ENCODE measurements at places on chromosomes 1 and 21.

DNA sequence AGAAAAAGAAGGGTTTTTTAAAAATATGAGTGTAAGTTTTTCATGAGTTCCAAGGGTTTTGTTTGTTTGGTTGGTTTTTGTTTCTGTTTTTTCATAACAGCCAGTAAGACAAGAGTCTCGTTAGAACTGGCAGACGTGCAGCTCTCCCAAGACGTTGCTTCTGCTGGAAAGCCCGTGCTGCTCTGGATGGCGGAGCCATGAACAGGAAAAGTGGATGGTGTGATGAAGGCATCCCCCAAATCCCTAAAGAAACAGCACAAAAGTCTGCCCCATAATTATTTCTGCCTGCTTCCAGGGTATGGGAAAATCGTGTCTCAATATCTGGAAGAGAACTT lies 157.9 kb upstream of the BACE2 start:
- no peak for DNase-seq

GRCh38 chr21:25562660-25563059 lies 44.6 kb downstream of the MRPL39 start:
- no peak for DNase-seq

GRCh38 chr1:242523719-242524570 lies 552 bp downstream of the PLD5 start:
- no peak for DNase-seq

DNA sequence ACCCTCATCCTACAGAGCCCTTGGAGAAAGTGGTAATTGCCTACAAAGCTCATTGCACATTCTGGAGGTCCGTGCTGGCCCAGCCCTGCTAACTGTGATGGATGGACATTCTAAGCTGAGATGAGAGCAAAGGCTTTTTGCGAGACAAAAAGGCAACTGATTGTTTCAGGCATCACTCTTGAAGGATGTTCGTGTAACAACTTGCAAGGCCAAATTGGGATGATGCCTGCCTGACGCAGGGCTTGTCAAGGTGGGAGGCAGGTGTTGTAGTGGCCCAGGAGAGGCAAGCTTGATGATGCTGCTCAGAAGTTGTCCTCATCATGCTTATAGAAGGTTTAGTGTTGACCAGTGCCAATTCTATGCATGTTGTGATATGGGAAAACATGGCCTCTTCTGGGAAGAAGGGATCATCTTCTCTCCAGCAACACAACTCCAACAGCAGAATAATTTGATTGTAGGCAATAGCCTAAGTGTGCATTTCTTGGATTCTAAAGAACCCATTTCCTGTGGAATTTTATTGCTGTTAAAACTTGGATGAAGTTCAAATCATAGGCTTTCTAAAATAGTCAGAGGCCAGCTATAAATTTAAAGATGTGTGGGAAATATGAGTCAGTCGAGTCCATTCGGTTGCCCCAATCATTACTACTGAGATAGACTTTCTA lies 102.5 kb upstream of the COA6 start:
- no peak for DNase-seq

DNA sequence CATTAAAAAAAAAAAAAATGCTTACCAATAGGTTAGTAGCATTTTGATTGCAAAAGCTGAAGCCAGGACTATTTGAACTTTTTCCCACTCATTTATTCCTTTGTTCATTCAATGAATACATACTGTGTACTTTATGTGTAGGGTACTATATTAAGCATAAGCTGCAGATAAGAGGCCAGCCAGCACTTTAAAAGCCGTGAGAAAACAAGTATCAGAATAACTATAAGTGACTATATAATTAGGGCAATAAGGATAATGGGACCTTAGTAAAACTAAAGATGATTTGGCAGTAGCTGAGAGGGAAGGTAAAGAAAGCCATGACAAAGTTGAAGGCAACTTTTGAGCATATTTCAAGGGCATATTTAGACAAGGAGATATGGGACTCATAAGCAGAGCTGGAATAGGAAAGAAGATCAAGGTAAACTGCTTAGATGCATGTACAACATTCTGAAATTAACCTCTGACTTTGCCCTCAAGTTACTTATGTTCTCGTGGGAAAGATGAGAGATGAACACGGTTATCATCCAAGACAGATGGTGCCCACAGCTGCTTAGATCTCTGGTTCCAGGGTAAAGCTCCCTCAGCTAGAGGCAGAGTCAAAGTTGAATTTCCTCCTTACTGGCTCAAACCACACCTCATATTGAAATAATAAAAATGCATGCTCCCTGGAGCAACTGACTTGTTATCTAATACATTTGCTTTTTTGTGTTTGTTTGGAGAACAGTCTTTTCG lies 44.0 kb upstream of the FMO2 start:
- no peak for DNase-seq

All from HS-5 (cell line).